ENCODE measurements at places on chromosomes 12 and 14.

- DNase-seq: no peak
Measured at GRCh38 chr12:4145990-4146859, 127.3 kb upstream of the CCND2 start.

DNA sequence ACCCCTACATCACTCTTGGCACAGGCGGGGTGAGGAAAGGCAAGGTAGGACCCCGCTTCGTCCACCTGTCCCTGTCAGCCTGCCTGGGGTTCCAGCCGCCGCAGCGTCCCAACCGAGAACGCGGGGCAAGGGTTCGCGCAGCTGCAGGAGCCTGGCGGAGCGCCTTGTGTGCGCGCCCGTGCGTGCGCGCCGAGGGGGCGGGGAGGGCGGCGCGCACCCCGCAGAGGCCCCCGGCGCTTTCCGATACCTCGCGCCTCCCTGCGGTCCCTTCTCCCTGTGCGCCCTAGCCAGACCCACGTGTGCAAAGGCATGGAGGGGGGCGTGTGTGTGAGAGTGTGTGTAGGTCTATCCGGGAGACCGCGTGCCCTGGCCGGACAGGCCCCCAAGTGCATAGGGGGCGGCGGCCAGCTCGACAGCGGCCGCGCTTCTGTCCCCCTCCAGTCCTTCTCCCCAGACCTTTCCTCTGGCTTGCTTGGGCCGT is 122.4 kb downstream of the TSPAN9 start:
- DNase-seq: no peak

GRCh38 chr12:129440278-129440677 is 463.5 kb downstream of the TMEM132D start:
- DNase-seq: no peak

DNA sequence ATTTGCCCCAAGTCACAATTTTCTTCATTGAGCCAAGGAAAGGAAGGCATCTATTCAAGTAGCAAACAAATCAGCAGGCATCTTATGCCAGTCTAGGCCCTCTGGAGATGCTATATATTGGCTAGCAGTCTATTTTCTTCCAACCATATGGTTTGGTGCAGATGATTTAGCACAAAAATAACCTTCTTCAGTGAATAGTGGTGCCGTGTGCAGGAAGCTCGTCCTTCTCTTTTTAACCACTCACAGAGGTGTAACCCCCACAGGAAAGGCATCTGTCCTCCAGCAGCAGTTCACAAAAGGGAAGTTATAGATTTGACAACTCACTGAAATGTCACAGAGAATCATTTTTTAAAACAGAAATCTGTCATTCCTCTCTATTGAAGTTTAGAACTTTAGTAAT is 445.7 kb upstream of the SYT1 start:
- peak; percentile 18 for DNase-seq

DNA sequence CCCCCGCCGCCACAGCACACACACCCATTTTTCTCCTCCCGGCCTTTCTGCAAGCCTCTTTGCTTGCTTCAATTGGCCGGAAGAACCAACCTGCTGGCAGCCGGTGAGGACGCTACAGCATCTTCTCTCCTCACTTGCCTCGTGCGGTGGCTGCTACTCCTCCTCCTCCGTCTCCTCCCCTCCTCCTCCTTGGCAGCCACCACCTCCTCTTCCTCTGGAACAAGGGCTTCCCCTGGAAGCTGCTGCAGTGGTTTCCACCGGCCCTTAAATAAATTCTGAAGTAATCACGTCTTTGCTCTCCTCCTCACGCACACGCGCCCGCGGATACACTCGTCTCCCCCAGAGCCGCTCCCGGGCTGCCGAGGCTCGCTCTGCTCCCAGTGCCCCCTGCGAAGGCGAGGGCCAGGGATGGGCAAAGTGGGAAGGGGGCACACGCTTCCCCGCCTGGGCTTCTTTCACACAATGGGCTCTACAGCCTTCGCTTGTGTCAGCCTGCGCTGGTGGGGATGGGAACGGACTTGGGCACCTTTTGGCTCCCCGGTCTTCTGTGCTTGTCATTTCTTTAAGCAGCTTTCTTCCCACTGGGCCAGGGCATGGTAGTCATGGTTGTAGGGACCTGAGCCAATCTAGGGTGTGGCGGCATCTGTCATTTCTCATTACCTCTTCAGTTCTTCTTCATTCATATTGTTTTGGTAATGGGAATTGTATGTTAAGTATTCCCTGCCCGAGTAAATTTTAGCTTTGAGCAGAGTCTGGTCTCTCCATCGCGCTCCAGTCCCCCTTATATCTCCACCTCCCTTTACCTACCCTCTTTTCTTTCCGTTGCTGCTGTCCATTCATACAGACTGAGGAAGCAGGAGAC is at the start of gene PPFIA2:
Gene PPFIA2, minus strand, starts transcription at position 161 of the 862 bp plus-strand sequence.
- no peak for DNase-seq

DNA sequence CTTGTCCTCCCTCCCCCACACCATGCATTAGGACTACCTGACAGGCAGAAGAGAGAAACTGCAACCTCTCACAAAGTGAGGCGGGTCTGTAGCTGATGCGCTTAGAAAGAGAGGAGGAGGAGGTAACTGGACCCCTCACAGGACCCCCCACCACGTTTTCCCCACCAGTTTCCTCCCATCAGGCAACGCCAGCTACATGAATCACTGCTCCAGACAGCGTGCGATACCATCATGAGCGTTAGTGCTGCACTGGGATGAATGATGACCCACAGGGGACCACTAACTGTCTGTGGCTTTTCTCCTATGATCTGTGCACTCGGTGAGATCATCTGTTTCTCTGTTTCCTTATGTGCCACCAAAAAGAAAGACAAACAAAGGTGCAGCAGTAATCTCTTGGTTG is 77.7 kb downstream of the KCNK10 start:
- DNase-seq: no peak

DNA sequence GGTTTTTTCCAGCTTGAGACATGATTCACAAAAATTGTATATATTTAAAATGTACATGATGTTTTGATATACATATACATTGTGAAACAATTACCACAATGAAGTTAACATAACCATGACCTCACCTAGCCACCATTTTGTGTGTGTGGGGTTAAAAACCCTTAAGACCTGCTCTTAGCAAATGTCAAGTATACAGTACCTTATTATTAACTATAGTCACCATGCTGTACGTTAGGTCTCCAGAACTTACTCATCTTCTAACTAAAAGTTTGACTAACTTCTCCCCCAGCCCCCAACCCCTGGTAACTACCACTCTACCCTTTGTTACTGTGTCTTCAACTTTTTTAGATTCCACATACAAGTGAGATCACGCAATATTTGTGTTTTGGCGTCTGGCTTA is 52.6 kb downstream of the EIF2S3B start:
- no peak for DNase-seq

DNA sequence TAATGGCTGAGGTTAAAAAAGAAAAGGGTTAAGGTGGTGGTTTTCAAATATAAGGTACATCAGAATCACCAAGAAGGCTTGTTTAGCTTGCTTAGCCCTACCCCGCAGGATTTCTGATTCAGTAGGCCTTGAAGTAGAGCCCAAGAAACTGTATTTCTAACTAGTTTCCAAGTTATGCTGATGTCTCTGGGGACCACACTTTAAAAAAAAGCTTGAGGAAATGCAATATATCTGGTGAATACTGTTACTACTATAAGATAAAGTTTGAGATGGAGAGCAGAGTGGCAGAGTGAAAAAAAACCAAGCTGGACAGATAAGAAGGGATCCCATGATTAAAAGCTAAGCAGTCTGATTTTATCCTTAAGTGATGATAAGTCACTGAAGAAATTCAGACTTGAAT is 18.3 kb upstream of the GXYLT1 start:
- no peak for DNase-seq

GRCh38 chr14:34713681-34714319 is 593 bp downstream of the CFL2 start:
- DNase-seq: peak; percentile 14
